Stimulated activated CD8-positive, alpha-beta memory T cell treated with anti-CD3 and anti-CD28 coated beads, Interleukin-2, amount 100 ng/mL, for 1 hour (primary cell): ENCODE measurements at places on chromosomes 7 and 10.

DNA sequence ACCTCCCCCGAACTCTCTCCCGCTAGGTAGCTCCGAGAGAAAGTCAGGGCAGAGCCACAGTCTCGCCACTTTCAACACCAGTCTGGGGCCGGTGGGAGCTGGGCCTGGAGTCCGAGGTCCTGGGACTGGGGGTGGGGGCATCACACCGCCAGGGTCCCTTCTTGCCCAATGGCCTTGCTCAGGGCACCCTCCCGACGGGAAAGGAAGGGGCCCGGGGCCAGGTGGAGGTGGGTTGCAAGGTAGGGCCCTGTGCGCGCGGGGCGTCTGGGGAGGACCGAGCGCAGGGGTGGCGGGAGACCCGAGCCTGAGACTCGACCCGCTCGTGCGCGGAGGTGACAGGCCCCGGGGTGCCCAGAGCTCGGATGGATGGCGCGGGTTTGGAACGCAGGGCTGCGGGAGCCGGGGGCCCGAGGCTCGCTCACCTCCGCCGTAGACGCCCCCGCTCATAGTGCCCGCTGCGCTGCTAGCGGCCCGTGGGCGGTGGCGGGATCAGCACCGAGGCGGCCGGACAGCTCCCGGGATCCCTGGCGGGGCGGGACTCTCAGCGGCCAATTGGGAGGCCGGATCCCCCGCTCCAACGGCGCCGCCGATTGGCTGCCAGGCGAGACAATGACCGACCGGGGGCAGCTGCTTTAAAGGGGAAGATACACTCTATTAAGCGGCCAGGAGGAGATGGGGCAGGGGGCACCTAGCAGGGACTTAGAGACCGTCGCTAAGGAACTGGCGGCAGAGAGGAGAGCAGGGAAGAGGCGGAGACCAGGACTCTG, at the start of gene ACTL6B:
Gene ACTL6B, minus strand, starts transcription at position 541 of the 767 bp plus-strand sequence. Its CDS starts 94 bp downstream, at position 447.
- DNase-seq, result peak; percentile 21

GRCh38 chr10:101767966-101768790, 7.7 kb downstream of the FGF8 start:
- DNase-seq, result no peak

DNA sequence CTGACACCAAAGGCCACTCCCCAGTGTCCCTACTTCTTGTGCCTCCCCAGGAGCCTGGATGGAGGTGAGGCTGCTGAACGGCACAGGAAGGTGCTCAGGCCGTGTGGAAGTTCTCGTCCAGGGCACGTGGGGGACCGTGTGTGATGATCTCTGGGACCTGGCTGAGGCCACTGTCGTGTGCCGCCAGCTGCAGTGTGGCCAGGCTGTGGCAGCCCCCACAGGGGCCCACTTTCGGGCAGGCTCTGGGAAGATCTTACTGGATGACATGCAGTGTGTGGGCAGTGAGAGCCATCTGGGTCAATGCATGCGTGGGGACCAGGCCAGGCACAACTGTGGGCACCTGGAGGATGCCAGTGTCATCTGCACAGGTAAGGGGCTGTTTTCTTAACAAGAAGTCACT, 57.0 kb upstream of the C10orf120 start:
- no peak for DNase-seq

- no peak for DNase-seq
Measured at GRCh38 chr7:150417863-150418262, 32.6 kb upstream of the GIMAP8 start.

- DNase-seq, result no peak
Measured at GRCh38 chr10:132713421-132714095, 72.4 kb downstream of the NKX6-2 start.

DNA sequence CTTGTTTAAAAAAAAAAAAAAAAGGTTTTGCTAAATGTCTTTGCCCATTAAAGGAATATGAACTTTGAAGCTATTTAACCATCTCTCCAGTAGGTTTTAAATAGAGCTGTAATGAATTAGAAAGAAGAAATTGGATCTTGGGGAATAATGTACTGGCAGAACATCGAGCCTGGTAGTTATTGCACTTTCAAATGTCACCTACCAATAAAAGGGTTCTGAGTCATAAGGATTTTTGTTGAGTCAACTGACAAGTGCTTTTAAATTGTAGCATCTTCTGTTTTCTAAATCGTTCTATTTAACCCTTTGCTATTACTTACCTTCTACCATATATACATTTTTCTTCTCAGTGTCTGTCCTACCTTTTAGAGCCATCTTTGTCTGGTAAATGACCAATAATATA, 10.7 kb downstream of the CUTC start:
- DNase-seq, result no peak

DNA sequence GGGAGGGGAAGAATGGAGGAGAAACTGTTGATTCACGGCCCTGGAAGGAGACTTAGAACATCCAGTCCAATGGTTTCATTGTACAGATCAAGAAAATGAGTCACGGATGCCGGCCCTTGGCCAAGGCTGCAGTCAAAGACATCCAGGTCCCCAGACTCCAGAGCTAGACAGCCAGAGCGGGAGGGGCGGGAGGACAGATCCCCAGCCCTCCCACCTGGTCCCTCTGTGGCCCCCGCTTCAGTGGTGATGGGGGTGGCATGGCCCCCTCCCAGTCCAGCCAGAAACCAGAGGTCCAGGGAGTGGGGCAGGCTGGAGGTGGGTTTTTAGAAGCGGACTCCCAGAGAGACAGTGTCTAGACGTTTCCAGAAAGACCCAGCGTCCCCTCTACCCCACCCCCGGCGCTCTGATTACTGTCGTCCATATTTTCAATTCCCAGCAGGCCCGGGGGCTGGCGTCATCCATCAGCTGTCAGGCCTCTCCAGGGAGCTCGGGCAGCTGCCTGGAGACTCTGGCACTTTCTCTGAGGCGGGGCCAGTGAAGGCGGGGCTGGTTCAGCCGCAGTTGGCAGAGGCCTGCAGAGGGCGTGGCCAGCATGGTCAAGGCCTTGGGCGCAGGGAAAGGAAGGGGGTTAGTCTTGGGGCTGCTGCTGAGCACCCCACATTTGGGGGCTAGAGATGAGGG, 8.0 kb upstream of the HSPB1 start:
- DNase-seq, result no peak

DNA sequence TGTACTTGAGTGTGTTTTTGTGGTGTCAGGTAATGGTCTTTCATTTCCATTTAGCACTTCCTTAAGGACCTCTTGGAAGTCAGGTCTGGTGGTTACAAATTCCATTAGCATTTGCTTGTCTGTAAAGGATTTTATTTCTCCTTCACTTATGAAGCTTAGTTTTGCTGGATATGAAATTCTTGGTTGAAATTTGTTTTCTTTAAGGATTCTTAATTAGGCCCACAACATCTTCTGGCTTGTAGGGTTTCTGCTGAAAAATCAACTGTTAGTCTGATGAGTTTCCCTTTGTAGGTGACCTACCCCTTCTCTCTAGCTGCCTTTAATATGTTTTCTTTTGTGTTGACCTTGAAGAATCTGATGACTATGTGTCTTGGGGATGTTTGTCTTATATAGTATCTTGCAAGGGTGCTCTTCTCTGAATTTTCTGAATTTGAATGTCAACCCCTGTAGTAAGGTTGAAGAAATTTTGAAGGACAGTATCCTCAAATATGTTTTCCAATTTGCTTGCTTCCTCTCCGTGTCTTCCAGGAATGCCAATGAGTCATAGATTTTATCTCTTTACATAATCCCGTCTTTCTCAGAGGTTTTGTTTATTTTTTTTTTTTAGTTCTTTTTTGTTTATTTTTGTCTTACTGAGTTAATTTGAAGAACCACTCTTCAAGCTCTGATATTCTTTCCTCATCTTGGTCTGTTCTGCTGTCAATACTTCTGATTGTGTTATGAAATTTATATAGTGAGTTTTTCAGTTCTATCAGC, 70.2 kb downstream of the SLC39A12 start:
- DNase-seq, result no peak

- no peak for DNase-seq
Measured at GRCh38 chr10:73650537-73651331, 5.1 kb downstream of the SYNPO2L start.

DNA sequence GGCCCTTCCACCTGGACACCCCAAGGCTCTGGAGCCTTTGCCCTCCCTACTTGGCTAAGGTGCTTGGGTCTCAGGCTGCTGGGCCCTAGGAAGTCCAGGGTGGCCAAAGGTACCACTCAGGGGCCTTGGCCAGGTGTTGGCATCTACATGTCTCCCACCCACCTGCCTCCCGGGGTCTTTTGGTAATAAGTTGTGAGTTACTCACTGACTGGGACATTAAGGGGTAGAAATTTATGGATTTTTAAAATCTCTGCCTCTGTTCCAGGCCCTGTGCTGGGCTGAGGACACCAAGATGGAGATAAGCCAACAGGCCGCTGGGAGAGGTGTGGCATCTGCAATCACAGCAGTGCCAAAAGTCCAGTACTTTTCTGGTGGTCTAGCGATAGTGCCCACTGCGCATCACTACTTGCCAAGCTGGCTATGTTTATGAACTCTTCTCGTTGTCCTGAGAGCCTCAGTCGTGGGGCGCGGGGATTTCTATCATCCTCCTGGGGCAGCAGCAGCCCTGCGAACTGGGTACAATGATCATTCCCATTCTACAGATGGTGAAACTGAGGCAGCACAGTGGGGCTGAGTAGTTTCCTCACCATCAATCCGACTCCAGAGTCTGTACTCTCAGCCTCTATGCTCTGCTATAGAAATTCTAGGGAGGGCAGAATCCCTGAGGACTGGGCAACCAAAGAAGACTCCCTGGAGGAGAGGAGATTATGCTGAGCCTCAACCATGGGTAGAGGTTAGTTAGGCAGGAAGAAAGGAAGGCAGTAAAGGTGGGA, 36.2 kb downstream of the TBATA start:
- DNase-seq, result no peak

- no peak for DNase-seq
Measured at GRCh38 chr10:61832866-61833481, 68.5 kb upstream of the ARID5B start.

- DNase-seq, result no peak
Measured at GRCh38 chr7:44881610-44882009, 3.7 kb downstream of the PURB start.

GRCh38 chr7:35024298-35024697, 13.0 kb downstream of the DPY19L1 start:
- DNase-seq, result no peak

GRCh38 chr7:42024537-42024936, 212.5 kb downstream of the GLI3 start:
- DNase-seq, result no peak

DNA sequence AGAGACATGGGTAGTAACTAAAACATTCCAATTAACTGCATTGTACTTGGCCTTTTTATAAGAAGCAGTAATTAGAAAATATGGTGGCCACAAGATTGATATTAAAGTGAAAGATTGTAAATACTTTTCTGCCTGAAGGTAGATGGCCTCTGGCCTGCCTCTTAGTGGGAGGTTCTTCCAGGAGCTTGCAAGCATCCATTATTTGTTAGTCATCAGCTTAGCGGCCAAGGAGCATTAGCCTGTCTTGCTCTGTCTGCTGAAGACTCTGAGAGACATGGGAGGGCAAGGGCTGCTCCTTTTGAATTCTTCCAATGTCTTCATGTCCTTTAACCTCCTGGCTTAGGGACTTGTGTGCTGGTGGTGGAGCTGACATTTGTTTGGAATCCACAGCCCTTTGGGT, 80.4 kb downstream of the TCF7L2 start:
- no peak for DNase-seq

DNA sequence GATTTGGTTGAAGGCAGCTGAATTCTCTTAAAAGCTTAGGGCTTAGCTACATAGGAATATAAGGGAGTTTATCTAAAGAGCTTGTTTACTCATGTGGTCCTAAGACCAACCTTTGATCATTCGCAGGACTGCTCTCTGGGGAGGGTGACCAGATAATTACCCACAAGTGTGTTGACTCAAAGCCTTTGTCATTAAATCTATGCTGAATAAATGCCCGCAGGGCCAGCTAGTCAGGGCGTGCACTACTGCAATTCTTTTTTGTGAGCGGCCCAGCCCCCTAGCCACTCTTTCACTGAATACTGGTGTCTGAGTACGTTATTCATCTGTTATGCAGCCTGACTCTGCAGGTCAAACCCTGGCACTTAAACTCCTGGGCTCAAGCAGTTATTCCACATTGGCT, 69.6 kb downstream of the AKAP9 start:
- DNase-seq, result no peak

DNA sequence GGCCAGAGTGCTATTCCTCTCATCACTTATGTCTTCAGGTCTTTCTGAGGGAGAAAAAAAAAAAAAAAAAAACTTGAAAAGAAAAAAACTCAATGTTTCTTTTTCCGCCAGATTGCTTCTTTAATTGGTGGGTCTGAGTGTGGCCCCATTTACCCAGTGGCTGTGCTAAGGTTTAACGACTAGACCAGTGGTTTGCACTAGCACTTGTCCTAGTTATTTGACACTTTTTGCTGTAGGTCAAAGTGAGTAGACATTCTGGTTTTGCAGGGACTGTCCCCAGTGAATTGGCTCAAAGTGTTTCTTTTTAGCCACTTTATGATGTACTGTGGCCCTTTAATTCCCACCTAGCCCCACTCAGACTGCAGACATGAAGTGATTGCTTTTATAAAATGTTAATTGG, 273.3 kb downstream of the PTEN start:
- no peak for DNase-seq

GRCh38 chr10:22598478-22598877, 115.9 kb downstream of the PIP4K2A start:
- DNase-seq, result no peak

DNA sequence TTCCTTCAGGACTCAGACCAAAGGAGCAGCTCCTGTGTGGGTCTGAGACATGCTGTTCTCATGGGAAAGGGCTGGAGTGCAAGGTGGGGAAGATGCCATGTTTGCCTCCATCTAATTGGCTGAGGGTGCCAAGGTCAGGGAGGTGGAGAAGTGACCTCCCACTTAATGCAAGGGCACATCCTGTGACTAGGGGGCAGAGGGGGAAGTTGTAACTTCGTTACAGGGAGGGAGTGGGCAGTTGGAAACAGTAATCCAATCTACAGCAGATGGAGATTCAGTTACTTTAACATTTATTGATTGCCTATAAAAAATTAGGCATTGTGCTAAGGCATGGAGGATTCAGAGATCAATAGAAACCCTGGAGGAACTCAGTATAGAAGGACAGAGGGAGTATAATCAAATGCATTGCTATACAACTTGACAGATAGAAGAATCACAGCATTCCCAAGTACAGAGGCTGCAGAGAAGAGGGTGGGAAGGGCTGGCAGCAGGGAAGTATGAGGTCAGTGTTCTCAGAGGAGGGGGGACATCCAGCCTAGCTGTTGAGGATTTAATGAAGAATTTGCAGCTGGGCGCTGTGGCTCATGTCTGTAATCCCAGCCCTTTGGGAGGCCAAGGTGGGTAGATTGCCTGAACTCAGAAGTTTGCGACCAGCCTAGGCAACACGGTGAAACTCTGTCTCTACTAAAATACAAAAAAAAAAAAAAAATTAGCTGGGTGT, 75.9 kb downstream of the CCNY start:
- DNase-seq, result no peak
